Fibroblast of mammary gland (primary cell): ENCODE measurements at places on chromosomes 1 and 21.

GRCh38 chr1:83796409-83796808 is 202.5 kb downstream of the TTLL7 start:
- peak; percentile 16 for DNase-seq

GRCh38 chr1:212012034-212012740 is 23.2 kb downstream of the INTS7 start:
- peak; percentile 75 for DNase-seq

GRCh38 chr21:29195981-29196669 is 65.7 kb downstream of the MAP3K7CL start:
- DNase-seq: peak; percentile 96

DNA sequence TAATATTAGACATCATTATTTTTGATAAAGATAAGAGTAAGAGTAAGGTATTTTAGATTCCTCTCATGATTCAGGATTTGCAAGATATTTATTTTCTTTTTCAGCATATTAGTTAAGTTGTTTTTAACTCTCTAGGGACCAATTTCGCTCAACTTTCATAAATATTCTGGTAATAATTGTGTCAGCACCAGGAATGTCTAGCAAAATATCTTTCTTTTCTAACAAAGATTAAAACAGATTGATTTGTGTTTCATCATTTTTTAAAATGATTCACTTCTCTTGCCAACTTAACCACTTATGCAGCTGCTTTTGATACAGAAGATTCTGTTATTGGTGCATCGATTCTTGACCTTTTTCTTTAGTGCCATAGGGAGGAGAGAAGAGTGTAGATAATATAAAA is 172.8 kb upstream of the PTGFR start:
- DNase-seq: peak; percentile 46

DNA sequence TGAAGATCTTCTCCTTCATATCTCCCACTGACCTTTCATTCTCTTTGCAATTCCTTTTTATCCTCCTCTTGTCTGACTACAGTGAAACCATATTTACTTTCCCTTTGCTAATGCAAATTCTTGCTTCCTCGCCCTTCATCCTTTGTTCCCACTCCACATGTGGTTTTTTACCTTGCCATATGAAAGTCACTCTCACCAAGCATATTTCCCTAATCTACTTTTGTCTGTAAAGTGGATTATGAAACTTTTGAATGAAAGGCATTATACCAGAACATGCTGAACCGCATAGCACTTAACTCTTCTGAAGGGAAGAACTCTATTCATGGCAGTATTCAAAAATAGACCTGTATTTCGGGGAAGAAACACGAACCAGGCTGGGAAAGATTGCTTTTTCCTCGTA is 8.0 kb upstream of the TMPRSS15 start:
- DNase-seq: no peak
